ENCODE measurements at places on chromosomes 11 and 22. TPM values are rescaled to one million over a fixed set of nuclear protein-coding genes. Genes with fewer than 3 reads are reported as not detected.

Gene BIK
- total RNA-seq, result 1.1 TPM

Gene OR51E2
- total RNA-seq, result not detected

Gene IL18BP
- 2.2 TPM for total RNA-seq

Gene GPR83
- not detected for total RNA-seq

Gene BCO2
- total RNA-seq, result 1.0 TPM

Gene FKBP2
- 104 TPM for total RNA-seq

DNA sequence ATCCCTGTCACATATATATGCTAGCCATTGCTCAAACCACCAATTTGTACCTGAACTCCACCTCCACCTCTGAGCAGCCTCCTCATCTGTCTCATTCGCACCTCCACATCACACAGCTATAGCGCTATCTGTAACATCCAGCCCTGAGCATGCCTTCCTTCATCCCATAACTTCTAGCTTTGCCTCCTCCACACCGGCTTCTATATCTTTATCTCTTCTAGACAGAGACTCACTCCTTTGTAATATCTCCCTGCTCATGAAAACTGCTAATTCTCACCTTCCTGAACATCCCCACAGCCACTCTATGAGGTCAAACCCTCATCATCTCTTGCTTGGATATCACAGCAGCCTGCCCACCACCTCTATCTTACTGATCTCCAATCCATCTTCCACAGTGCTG, 5.9 kb downstream of the SIAE start:
- DNase-seq, result no peak

GRCh38 chr11:20647976-20648565, 21.3 kb upstream of the NELL1 start:
- DNase-seq, result peak; percentile 49

DNA sequence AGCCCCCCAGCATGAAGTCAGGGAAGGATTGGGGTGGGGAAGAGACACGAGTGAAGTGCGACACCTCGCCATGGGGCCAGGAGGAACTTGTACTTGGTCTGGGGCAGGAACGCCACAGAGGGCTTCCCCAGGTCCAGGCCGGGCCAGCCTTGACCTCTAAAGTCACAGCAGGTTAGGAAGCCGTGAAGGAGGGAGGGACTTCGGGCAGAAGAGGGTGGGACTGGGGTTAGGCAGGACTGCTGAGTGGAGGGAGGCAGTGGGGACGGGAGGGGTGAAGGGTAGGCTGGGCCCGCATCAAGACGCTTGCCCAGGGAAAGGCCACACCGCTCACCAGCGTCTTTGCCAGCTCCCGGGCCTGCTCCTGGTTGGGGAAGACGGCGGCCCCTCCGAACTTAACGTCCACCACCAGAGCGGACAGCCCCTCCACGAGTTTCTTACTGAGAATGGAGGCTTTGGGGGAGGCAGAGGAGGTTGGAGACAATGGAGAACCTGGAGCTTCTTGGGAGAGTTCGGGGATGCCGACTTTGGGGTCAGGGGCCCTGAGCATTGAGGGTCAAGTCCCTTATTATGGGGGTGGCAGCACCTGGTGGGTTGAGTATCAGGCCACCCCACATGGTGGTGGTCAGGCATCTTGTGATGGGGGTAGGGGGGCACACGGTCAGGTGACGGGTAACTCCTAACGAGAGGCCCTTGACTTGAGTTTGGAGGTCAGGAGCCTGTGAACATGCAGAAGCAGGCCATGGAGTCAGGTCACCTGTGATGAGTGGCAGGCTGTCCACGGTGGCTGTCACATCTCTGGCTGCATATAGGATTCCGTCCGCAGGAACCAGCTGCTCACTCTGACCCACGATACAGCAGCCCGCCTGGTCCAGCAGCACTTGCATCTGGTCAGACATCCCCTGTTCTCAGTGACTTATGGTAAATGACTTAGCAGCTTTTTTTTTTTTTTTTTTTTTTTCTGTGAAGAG, 1.7 kb upstream of the SCO2 start:
- no peak for DNase-seq

GRCh38 chr11:95242091-95242844, 11.3 kb upstream of the SESN3 start:
- DNase-seq, result no peak

GRCh38 chr22:19595532-19595931, 71.3 kb upstream of the CLDN5 start:
- no peak for DNase-seq

GRCh38 chr11:11349870-11350337, 3.1 kb downstream of the CSNK2A3 start:
- DNase-seq, result peak; percentile 15

GRCh38 chr11:46202696-46203391, 74.6 kb upstream of the CREB3L1 start:
- DNase-seq, result no peak

GRCh38 chr11:17702876-17703275, 16.5 kb upstream of the MYOD1 start:
- no peak for DNase-seq

DNA sequence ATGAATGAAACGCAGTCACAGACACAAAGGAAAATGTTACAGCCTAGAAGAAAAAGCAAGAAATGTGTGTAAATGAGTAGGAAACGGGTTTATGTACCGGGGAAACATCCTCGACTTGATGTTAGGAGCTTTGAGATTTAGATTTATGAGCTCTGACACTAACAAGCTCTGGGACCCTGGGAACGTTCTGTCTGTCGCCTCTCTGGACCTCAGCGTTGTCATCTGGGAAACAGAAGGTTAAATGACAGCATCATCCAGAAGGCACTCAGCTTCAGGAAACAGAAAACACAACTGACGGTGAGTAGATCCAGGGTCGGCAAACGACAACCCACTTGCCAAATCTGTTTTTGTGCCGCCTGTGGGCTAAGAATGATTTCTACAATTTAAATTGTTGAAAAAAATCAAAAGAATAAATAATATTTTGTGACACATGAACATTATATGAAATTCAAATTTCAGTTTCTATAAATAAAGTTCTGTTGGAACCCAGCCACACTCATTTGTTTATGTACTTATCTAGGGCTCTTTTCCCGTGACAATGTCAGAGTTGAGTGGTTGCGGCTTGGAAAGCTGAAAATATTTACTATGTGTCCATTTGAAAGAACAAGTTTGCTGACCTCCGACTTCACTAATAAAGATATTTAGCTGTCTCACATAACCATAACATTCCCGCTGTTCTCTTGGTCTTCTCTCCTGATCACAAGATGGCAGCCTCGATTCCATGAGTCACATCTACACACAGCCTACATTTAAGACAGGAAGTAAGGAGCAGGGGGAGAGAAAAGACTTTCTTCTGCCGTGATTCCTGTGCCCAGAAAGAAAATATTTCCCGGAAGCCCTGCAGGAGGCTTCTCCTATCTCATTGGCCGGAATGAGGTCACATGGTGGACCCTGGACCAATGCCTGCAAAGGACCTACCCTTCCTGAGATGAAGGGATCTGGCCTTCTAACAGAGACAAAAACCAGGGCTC, 47.1 kb upstream of the SYT13 start:
- DNase-seq, result peak; percentile 88

- no peak for DNase-seq
These were observed 19.9 kb downstream of the IGHMBP2 start for GRCh38 chr11:68923614-68924013.

DNA sequence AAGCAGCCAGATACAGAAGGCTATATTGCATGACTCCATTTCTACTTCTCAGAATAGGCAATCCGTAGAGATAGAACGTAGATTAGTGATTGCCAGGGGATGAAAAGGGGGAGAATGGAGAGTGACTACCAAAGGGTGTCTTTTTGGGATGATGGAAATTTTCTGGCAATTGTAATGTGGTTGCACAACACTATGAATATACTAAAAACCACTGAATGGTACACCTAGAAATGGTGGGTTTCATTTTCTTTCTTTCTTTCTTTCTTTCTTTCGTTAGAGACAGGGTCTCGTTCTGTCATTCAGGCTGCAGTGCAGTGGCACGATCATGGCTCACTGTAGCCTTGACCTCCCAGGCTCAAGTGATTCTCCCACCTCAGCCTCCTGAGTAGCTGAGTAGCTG, 54.4 kb downstream of the BID start:
- DNase-seq, result no peak

GRCh38 chr11:91230647-91231046, 994.0 kb upstream of the FAT3 start:
- no peak for DNase-seq

Data from M059J (cell line).